AG20443 (cell line): ENCODE measurements at places on chromosomes 6 and 20.

DNA sequence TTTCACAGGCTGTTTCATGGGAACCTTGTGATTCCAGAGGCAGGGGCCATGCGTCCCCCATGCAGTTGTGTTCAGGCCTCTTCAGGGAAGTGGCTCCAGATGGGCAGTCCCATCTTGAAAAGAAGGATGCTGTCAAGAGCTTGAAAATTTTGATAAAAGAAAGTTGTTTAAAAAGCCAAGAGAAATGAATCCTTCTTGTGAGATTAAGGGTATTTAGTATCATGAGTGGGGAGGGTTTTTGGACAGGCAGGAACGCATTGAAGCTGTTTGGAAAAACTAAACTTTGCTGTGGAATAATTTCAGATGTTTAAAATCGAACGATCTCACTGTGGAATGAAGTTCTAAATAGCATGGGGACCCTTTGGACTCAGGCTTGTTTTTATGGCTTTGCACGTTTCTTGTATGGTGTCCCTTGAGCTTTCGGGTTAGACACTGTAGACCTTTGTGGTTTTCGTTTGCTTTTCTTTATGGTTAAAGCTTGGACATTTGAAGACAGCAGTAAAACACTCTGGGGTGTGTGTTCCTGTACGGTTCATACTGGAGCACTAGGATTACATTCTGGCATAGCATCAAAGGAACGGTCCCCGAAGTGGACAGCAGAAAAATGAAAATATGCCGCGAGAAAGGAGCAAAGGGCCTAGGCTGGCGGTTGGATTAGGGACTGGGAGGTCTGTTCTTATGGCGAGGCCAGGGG is 18.2 kb downstream of the KIF25 start:
- DNase-seq: no peak

DNA sequence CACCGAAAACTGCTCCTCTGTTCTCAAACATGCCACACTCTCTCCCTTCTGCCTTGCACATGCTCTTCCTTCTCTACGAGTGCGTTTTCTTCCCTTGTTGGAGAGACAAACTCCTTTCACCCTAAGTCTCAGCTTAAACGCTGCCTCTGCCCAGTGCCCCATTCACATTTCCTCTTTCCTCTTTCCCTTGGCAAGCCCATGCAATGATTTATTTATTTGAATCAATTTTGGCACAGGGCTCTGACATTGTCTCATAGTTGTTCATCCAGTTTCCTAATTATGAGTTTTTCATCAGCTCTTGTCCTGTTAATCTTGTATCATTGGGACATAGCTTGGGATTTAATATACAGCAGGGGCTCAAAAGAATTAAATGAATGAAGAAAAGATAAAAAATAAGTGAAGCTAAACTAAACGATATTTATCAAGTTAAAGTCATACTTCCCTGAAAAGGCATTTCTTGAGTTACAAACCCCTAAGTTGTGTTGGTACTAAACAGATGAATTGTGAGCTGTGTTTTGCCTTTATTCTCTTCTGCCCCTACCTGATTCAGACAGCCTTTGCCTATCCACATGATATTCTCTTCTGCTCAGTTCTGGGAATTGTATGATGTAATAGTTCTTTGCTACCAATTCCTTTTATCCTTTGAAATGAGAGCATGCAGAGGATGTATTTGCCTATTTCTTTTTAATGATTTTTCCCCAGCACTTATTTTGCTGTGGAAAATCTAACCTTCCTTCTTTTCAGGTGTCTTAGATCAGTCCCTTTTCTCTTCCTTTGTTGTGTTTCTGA is 704.4 kb downstream of the UTRN start:
- peak; percentile 19 for DNase-seq

DNA sequence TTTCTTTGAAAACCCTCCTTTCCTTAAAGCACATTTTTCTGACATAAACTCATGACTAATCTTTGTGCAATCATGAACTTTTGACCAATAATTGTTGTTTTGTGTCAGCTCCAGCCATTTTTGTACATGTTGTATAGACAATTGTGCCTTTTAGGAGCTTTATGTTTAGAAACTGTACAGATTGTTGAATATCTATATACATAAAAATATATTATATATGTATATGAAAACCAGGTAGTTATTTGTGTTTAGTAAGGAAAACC is 125.7 kb upstream of the EDN1 start:
- DNase-seq: no peak

GRCh38 chr6:80003826-80004172 is 650 bp upstream of the TTK start:
- no peak for DNase-seq

- DNase-seq: no peak
Measured at GRCh38 chr6:111651185-111652034, 45.7 kb upstream of the TRAF3IP2 start.

GRCh38 chr20:297925-298775 is 780 bp downstream of the ZCCHC3 start:
- DNase-seq: peak; percentile 76

DNA sequence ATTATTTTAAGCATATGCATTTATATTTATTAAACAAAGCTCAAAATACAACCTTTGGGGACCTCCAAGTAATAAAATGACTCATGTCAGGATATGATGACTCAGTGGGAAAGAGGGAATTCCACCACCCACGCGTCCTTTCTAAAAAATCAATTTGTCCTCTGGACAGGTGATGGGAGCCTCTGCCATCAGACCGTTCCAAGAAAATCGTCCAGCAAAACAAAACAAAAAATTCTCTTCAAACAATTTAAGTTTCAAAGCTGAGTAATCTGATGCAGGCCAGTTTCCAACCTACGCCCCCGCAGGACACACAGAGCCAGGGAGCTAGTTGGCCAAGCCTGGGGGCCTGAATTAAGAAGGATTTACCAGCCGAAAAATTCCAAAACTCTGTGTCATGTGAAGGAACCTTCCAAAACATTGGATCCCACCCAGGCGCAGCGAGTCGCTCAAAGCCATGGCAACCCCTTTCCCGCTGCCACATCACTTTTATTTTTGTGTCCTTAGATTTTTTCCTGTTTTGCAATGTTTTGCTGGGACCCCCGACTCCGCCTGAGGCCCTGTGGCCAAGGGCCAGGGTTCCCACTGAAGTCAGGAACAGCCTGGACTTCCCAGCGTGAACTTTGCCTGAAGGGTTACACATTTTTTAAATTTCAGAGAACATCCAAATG is 95.3 kb downstream of the NFATC2 start:
- peak; percentile 93 for DNase-seq

GRCh38 chr6:17923401-17923863 is 64.0 kb downstream of the KIF13A start:
- DNase-seq: peak; percentile 48
